Cardiac septum (tissue), 1 donor: ENCODE measurements at places on chromosomes 3 and 15.

GRCh38 chr3:127037418-127037841 lies 54.5 kb downstream of the PLXNA1 start:
- no peak for DNase-seq

GRCh38 chr3:81277853-81278252 lies 483.6 kb downstream of the GBE1 start:
- no peak for DNase-seq

DNA sequence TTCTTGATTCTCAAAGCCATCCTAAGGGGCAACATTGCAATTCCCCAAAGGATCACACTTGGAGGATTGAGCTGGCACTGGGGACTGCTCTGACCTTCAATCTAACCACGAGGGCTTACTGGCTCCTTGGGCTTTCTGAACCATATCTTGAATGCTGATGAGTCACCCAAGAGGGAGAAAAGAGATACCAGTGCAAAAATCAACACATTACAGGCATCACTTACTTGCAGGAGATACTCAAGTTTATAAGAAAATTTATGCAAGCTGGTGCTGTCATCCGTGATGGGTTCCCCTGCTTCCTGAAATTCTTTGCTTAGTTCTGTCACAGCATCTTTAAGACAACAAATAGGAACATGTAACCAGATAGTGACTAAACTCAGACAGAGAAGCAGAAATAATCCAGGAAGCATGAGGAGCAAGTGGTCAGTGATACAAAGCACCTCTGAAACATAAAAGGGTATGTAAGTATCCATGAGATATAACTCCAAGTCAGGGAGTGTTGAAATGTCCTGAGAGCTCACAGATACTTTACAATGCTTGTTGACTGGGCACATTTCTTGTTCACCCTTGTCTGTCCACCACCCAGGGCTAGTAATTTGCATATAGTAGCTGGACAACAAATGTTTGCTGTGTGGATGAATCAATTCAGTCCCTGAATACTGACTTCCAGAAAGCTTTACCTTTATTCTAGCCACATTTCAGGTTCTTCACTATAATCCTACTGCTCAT lies 14.1 kb downstream of the FYCO1 start:
- no peak for DNase-seq

DNA sequence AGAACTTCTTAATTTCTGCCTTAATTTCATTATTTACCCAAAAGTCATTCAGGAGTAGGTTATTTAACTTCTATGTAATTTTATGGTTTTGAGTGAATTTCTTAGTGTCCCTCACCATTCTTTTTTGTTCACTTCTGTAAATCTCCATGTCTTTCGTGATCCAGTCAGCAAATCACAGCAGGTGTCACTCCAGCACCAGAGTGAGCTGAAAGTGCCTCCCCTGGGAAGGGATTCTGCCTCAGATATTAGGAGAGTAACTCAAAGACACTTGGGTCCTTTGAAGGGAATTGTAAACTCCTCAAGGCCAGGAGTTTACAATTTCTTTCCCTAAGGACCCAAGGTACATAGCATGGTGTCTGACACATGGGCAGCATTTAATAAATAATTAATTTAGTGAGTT lies 207.6 kb upstream of the AZI2 start:
- DNase-seq, result no peak

DNA sequence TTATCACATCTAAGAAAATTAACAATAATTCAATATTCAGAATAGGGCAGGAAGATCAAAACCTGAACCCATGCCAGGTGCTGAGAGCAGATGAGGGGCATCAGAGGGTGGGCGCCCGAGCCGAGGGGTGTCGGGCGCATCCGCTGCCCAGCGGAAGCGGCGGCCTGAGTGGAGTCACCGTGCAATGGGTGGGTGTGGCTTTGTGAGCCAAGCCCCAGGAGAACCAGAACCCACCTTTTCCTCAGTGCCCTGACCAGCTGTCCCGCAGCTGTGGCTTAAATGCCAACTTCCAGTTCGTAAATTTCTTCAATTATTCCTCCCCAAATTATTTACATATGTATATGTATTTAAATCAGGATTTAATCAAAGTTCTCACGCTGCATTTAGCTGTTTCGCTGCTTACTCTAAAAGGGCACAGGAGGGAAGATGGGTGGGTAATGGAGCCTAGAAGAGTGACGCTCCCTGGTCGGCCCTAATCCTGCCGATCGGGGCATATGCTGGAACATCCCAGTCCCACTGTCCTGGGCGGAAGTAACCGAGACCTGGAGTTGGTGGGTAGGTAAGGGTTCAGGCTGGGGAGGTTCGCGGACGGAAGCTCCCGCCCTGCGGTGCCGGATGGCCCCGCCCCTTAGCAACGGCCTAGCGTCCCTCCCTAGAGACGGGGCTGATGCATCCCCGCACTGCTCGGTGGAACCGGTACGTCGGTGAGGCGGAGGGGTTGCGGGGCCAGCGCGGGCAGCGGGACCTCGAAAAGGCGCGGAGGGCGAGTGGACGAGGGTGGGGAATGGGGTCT lies 1.3 kb downstream of the DNAH1 start:
- peak; percentile 82 for DNase-seq

- DNase-seq, result no peak
These were observed 77.6 kb downstream of the POLR2M start for GRCh38 chr15:57784081-57784511.

DNA sequence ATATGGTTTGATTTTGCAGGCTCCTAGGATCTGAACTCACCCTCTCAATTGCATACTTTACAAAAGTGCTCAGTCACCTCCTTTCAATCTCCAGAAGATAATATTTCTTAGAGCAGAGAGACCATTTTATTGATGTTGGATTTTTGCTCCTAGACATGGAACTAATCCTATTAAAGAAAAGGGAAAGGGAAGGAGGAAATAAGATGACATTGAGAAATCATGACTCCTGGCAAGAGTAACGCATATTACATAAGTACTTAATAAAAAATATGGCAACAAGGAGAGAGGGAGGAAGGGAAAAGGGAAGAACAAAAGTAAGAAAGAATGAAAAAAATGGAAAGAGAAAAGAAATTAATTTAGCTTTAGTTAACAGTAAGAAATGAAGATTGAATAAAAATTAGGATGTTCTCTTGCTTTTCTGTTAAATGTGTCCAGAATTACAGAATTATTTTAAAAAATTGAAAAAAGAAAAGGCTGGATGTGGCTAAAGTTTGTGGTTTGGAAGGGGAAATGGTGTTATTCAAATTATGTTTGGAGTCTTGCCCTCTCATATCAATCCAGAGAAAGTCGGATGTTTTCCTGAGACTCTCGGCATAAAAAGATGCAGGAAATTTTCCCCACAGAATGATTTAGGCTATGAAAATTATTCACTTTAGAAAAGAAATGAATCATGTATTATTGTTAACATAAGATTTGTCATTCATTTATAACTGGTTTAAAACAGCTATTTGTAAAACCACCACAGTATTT lies 474.0 kb downstream of the FGF12 start:
- no peak for DNase-seq

- DNase-seq, result no peak
These were observed 12.2 kb upstream of the UPK1B start for GRCh38 chr3:119161240-119161639.

GRCh38 chr3:108914774-108915641 lies 38.7 kb downstream of the GUCA1C start:
- no peak for DNase-seq

- no peak for DNase-seq
These were observed 18.3 kb upstream of the ATP8B4 start for GRCh38 chr15:50137330-50137761.

DNA sequence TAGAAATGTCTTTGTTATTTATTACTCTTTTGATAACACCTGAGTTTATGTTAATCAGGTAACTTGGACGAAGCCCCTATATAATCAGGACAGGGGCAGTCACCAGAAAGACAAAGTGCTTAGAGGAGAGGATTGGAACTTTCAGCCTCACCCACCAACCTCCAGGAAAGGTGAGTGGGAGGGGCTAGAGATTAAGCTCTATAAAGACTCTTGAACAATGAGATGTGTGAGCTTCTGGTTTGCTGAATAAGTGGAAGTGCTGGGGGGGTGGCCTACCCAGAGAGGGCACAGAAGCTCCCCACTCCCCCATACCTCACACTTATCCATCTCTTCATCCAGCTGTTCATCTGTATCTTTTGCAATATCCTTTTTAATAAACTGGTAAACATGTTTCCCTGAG lies 73.9 kb downstream of the TTBK2 start:
- DNase-seq, result no peak

DNA sequence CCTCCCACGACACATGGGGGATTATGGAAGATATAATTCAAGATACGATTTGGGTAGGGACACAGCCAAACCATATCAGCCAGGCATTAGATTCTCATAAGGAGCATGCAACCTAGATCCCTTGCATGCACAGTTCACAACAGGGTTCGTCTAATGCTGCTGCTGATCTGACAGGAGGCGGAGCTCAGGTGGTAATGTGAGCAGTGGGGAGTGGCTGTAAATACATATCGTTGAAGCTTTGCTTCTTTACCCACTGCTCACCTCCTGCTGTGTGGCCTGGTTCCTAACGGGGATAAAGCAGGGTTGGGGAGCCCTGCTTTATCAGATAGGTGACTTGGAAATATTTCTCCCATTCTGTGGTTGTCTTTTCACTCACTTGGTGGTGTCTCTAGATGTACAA lies 14.8 kb downstream of the DOCK3 start:
- DNase-seq, result no peak

- DNase-seq, result no peak
These were observed 49.3 kb upstream of the ANKRD34C start for GRCh38 chr15:79233236-79233635.

GRCh38 chr3:45884368-45885201 lies 1.8 kb upstream of the CCR9 start:
- no peak for DNase-seq

GRCh38 chr15:77247116-77247515 lies 172.8 kb downstream of the PEAK1 start:
- DNase-seq, result no peak

DNA sequence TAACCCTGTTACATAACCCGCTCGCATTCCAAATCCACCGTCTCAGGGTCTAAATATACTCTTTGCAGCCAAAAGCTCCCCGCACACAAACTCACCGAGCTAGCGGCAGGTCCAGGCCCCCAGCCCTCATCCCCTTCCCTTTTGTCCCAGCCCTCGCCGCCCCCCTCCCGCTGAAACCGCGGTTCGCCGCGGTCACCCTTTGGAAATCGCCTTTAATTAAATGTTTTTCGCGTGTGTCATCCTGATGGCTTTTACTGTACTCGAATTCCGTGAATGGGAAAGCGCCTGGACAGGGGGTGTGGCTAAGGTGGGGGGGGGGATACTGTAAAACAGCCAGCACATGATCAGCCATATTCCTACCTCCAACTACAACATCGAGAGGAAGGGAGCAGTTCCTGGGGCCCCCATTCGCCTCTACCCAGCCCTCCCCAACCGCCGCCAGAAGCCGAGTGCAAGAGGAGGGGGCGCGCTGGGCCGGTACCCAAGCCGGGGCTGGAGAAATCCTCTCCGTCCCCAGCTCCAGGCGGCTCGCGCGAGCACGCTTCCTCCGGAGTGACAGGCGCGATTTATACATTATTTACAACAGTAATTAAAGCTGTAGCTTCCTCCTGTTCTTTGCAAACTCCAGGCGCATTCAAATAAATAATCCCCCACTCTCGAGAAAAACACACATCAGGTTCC lies 1.7 kb downstream of the RORA start:
- DNase-seq, result no peak

GRCh38 chr3:179829401-179829800 lies 176.6 kb downstream of the USP13 start:
- no peak for DNase-seq

GRCh38 chr3:146161663-146162002 lies 649 bp upstream of the PLOD2 start:
- DNase-seq, result no peak

DNA sequence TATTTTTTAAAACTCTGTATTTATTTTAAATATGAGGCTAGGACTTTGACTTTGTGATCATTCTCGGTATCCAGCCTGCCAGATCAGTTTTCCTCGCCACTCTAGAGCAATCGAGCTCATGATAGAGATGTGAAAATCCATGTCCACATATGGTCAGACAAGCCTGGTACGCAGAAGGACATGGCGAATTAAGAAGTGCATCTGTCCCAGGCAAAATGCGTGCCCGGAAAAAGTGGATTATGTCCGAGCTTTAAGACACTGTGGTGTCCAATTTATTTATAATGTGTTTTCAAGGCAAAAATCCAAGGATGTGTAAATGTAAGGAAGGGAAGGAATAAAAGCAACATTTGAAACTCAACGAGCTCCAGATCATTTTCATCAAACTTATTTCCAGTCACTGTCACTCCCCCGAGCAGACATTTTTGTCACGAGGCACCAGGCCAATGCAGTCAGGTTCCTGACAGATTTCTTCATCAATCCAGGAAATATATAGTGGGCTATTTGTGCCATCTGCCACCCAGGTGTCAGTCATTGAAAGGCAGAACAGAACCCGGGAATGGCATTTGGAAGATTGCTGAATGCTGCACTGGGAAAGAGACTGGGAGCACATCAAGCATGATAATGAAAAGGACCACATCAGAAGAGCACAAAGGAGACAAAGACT lies 825.7 kb downstream of the SQOR start:
- DNase-seq, result no peak

GRCh38 chr3:28234454-28234853 lies 7.0 kb upstream of the CMC1 start:
- DNase-seq, result no peak

GRCh38 chr3:65351753-65352152 lies 664.0 kb upstream of the ADAMTS9 start:
- no peak for DNase-seq

DNA sequence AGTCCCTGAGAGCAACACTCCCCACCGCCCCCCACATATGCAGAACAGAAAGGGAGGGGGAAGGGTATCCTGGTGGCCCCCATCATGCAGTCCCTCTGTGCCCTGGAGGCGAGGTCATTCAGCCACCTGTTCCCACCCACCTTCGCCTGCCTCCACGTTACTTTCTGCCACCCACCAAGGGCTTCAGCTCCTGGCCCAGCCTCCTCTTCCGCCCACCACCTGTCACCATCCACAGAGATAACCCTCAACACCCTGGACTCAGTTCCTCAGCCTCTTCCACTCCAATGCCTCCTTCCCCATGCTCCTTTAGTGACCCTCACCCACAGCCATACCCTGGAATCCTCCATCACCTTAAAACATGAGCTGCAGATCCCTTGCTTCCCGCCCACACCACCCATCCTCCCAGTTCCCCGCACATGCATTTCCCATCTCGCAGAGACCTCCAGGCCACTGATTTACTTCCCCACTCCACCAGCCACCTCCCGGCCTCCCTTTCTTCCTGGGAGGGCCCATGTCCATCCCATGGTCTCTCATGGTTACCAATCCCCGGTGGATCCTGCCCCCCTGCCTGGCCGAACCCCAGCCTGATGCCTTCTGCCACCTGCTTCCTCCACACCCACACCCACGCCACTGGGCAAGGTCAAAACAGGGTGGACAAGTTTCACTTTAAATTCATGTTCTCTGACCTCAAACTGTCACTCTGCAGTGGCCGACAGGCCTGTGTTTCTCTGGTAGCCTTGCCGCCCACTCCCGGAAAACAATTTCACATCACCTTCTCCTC lies 18.2 kb downstream of the HOMER2 start:
- no peak for DNase-seq

- no peak for DNase-seq
These were observed 149.7 kb upstream of the NUDT16 start for GRCh38 chr3:131231710-131232389.
